Body of pancreas (tissue), 4 donors: ENCODE measurements at places on chromosomes 2 and 18. TPM values are rescaled to one million over a fixed set of nuclear protein-coding genes. Genes with fewer than 3 reads are reported as not detected.

GRCh38 chr2:74867841-74868658 lies 34.1 kb downstream of the HK2 start:
- H3K4me3 ChIP-seq = no peak overlapping the region
- peak; percentile 37 for DNase-seq
- H3K4me1 ChIP-seq = peaks cover 35% of the 10 kb centered on the region
- H3K27ac ChIP-seq = no peak overlapping the region
- no peaks in the 10 kb centered on the region for H3K27me3 ChIP-seq

DNA sequence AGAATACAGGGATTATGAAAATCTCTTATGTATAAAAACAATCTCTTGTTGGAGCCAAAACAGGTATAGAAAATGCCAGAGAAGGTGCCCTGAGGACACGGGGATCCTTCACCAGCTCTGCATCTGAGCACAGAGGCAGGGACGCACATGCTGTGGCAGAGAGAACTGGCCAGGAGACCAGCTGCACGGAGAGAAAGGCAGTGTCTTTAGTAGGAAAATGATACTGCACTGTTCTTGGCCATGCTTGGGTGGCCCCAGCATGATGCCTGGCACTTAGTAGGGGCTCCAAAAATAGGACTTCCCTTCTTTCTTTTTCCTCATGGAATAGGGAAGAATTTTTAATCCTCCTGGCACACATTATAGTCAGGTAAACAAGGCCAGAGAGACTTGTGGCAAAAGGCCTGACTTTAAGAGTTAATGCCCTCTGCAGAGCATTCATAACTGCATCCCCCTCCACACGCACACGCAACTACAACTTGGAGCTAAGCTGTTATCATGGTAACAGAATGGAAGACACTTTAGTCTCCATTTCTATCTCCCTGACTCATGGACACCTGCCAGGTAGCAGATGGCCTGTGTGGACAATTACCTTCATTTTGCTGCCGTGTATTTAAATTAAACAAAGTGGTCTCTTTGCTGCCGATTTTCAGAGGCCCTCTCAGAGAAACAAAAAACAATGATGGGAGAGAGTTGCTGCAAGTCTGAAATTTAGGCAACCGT lies 59.7 kb upstream of the DNMT3A start:
- no peaks in the 10 kb centered on the region for H3K27me3 ChIP-seq
- H3K27ac ChIP-seq = no peak overlapping the region
- peak; percentile 24 for DNase-seq
- no peaks in the 10 kb centered on the region for H3K36me3 ChIP-seq

GRCh38 chr2:241324775-241325174 lies 9.1 kb downstream of the SEPTIN2 start:
- peaks cover 54% of the 10 kb centered on the region for H3K4me1 ChIP-seq
- DNase-seq = no peak
- H3K27me3 ChIP-seq = no peaks in the 10 kb centered on the region

DNA sequence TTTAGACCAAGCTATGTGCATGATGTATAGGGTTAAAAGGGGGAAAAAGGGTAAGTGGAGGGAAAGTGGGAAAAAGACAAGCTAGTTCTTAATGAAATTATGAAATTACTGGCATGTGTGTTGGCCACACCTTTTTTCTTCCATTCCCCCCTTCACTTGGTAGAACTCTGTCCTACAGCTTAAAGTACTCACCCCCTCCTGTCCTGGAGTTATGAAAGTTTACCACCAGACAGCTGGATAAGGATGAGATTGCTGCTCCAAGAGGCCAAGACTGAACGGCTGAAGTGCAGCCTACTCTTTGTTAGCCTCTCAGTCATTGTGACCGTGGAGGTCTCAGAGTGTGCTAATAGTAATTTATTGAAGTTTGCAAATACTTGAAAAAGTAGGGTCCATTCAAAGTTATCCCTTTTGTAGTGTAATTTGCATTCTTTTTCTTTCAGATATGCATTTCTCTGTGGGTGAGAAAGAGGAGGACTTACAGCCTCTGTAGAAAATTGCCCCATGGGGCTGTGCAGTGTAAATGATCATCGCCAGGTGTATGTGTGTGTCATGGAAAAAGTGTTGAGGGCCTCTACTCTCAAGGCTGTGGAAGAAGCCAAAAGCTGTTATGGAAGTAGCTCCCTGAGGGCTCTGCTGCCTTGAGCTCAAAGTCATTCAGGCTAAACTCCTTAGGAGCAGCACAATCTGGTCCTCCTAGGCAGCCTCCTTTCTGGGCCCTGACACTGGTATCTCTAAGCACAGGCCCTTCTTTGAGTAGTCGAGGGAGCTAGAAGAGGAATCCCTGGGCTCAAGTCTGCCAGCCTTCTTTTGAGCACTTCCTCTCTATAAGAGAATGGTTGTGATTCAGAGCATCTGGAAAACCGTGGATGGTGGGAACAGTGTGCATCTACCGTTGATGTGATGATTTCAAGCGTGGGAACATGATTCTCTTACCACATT lies 46.2 kb downstream of the LHCGR start:
- H3K27ac ChIP-seq = no peak overlapping the region
- H3K4me1 ChIP-seq = no peaks in the 10 kb centered on the region
- H3K36me3 ChIP-seq = no peaks in the 10 kb centered on the region
- no peaks in the 10 kb centered on the region for H3K27me3 ChIP-seq
- DNase-seq = no peak
- H3K4me3 ChIP-seq = no peak overlapping the region

DSC2 gene
- 9.3 TPM for total RNA-seq

DNA sequence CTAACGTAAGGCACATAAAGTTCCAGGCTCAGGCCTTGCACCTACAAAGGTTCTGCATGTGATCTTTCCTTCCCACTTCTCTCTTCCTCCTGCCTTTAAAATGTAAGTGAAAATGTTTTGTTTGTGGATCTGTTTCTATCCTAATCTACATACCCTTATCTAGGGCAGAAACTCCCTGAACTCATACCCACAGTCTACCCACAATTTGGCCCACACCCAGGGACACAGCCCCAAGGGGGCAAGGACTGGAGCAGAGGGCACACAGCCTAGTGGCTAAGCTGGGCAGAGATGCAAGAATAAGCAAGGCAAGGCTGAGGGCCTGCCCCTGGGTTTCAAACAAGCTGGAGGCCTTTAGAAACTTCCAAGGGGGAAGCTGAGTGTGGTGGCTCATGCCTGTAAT lies 71.0 kb downstream of the HS1BP3 start:
- peaks cover 36% of the 10 kb centered on the region for H3K4me1 ChIP-seq
- peak overlapping the region; percentile 73 for H3K27ac ChIP-seq
- no peak overlapping the region for H3K4me3 ChIP-seq

DNA sequence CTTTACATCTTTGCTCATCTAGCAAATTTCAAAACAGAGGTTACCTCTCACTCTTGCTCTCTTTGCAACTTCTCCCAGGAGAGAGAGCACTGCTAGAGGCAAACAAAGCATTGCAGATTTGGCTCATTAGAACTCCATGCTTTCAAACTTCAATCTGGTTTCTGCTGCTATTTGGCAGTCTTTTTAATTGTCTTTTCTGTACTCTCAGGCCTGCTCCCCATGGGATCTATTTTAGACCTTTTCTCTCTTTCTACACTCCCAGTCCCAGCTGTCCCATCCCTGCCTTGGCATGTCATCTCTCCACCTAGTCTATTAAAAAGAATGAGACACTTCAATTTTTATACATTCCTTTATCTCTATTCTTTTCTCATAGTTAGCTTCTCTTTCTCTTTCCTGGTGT lies 15.2 kb downstream of the KCNJ3 start:
- H3K4me3 ChIP-seq = no peak overlapping the region
- no peak for DNase-seq
- peaks cover 3% of the 10 kb centered on the region for H3K4me1 ChIP-seq
- no peak overlapping the region for H3K27ac ChIP-seq
- H3K36me3 ChIP-seq = no peaks in the 10 kb centered on the region

GRCh38 chr2:46014911-46015654 lies 282.1 kb upstream of the EPAS1 start:
- H3K4me3 ChIP-seq = no peak overlapping the region
- no peaks in the 10 kb centered on the region for H3K4me1 ChIP-seq
- H3K36me3 ChIP-seq = no peaks in the 10 kb centered on the region
- H3K27me3 ChIP-seq = no peaks in the 10 kb centered on the region
- DNase-seq = no peak

DNA sequence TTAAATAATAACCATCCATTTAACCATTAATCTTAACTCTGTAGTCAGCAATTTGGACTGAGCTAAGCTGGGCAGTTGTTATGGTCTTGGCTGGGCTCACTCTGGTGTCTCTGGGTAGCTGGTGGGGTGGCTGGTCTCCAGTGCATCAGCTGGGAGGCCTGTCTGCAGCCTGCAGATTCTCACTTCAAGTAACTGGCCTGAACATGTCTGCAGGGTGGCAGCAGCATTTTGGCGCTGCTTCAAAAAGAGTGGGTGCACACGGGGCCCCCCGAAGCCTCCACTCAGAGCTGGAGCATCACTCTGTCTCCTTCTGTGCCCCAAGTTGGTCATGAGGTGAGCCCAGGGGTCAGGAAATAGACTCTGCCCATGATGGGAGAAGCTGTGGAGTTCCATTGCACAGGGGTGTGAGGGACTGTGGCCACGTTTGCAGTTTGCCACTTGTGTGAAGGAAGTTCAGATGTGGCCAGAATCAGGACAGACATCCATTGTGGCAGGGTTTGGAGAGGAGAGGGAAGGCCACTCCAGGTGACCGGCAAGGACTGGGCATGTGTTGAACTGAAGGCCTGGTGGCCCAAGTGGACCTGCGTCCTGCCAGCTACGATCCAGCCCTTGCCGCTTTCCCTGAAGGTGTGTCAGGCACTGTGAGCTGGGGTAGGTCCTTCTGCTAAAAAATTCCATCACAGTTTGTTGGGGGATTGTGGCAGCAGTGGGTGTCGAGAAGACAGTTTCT lies 4.9 kb upstream of the ALLC start:
- H3K27ac ChIP-seq = no peak overlapping the region
- DNase-seq = no peak
- H3K4me1 ChIP-seq = peaks cover 13% of the 10 kb centered on the region
- H3K36me3 ChIP-seq = no peaks in the 10 kb centered on the region
- no peak overlapping the region for H3K4me3 ChIP-seq

DNA sequence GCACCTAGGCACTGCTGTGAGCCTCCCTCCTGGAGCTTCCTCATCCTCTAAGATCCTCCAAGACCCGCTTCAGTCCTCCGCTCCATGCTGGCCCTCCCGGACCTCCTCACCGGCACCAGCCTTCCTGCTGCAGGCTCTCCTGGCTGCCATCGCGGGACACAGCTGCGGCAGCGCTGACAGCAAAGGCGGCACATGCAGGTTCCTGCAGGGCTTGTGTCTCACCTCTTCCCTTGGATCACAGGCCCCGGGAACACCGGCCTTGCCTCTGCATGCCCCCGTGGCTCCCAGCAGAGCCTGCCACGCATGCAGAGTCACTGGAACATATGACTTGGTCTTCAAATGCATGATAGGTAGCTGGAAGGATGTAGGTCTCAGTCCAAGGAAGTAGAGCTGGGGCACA lies 67.2 kb downstream of the PTGR3 start:
- H3K36me3 ChIP-seq = no peaks in the 10 kb centered on the region
- DNase-seq = no peak
- no peaks in the 10 kb centered on the region for H3K27me3 ChIP-seq
- no peak overlapping the region for H3K4me3 ChIP-seq

DNA sequence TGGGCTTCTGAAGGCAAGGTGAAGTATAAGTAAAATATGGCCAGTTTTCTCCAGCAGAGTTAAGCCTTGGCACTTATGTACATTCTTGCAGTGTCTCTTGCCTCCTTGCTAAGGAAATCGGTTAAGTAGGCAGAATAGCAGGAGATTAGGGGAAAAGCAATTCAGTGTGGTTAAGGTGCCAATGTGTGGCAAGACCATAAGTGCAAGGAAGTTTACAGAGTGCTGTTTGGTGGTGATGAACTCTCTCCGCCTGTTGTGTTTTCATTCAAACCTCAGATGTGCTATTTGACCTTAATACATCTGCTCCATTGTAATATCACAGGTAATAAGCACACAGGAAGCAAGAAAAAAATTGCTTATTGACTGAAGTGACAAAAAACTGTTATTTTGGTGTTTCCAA lies 156.1 kb downstream of the MGAT5 start:
- H3K27ac ChIP-seq = no peak overlapping the region
- peaks cover 20% of the 10 kb centered on the region for H3K4me1 ChIP-seq
- no peaks in the 10 kb centered on the region for H3K36me3 ChIP-seq
- no peak overlapping the region for H3K4me3 ChIP-seq
- DNase-seq = no peak

DNA sequence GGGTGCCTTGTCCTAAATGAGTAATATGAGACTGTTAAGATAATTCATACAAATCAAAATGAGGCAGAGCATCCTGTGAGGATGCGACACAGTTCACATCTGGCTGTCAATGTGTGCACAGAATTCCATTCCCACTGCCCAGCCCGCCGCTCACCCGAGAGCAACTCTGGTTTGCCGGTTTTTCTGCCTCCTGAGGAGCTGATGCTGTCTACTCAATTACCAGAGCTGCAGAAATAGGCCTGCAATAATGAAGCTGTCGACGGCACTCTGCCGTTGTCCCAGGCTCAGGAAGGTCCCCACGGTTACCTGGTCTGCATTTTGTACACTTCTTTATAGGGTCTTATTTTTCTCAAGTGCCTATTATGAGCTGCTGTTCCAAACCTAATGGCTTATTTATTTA lies 55.7 kb upstream of the LYPD1 start:
- H3K27ac ChIP-seq = no peak overlapping the region
- H3K36me3 ChIP-seq = no peaks in the 10 kb centered on the region
- no peak for DNase-seq
- no peaks in the 10 kb centered on the region for H3K27me3 ChIP-seq
- no peaks in the 10 kb centered on the region for H3K4me1 ChIP-seq
- H3K4me3 ChIP-seq = no peak overlapping the region

DNA sequence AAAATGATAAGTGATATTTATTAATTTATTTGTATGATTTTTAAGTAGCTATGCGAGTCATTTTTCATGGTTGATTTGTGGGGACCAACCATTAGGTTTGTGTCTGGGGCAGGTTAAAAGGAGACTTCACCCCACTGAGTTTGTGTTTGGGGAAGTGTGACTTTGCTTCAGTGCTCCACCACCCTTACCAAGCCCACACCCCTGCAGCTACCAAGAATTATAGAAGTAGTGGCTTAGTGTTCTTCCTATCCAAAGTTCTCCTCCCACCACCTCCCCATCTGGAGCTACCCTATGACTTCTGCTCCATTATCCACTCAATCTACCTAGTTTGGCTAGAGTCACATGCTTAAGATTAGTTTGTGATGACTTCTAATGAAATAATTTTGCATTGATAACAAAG lies 182.1 kb upstream of the ZEB2 start:
- H3K4me3 ChIP-seq = no peak overlapping the region
- no peaks in the 10 kb centered on the region for H3K27me3 ChIP-seq
- no peaks in the 10 kb centered on the region for H3K36me3 ChIP-seq
- H3K27ac ChIP-seq = no peak overlapping the region
- no peaks in the 10 kb centered on the region for H3K4me1 ChIP-seq
- peak; percentile 19 for DNase-seq

DNA sequence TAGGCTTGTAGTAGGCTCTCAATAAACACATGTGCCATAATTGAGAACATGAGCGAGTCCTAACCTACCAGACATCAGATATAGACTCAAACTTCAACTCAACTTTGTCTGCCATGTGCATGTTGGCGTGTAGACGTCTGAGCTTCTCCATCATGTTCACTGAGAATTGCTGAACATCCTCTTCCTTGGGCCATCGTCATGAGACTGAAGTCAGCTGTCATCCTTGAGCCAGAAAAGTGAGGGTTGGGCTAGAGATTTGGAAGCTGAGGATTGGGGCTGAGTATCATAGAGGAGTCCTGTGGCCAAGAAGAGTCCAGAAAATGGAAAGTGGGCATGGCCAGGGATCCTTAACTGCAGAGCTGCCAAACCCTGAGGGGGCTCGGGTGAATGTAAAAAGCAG lies 7.8 kb upstream of the EFR3B start:
- H3K27ac ChIP-seq = no peak overlapping the region
- no peaks in the 10 kb centered on the region for H3K27me3 ChIP-seq
- no peaks in the 10 kb centered on the region for H3K4me1 ChIP-seq
- H3K4me3 ChIP-seq = no peak overlapping the region

B3GNT7 gene
- 22.1 TPM for total RNA-seq
